Activated CD8-positive, alpha-beta memory T cell treated with anti-CD3 and anti-CD28 coated beads for 1 hour (primary cell): ENCODE measurements at places on chromosomes 12 and 14.

GRCh38 chr14:101019990-101020710 lies 116.6 kb upstream of the RTL1 start:
- DNase-seq, result no peak

DNA sequence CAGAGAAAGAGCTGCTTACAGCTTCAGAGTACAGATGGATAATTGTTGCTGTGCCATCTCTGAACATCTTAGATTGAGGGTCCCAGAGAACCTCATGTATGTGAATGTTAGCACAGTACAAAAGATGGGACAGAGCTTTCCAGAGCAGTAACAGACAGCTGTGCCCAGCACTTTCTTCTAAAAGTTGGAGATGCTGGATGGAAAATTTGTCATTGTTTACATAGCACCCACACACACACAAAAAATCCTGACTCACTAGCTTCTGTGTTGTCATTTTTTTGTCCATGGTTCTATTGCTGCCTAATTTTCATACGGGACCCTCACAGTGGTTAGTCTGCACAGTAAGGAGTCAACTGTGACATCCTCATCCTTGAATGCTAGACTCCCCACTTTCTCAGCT lies 374.7 kb downstream of the DIO2 start:
- DNase-seq, result no peak

- DNase-seq, result no peak
Measured at GRCh38 chr12:12874029-12874428, 17.3 kb upstream of the GPRC5A start.

DNA sequence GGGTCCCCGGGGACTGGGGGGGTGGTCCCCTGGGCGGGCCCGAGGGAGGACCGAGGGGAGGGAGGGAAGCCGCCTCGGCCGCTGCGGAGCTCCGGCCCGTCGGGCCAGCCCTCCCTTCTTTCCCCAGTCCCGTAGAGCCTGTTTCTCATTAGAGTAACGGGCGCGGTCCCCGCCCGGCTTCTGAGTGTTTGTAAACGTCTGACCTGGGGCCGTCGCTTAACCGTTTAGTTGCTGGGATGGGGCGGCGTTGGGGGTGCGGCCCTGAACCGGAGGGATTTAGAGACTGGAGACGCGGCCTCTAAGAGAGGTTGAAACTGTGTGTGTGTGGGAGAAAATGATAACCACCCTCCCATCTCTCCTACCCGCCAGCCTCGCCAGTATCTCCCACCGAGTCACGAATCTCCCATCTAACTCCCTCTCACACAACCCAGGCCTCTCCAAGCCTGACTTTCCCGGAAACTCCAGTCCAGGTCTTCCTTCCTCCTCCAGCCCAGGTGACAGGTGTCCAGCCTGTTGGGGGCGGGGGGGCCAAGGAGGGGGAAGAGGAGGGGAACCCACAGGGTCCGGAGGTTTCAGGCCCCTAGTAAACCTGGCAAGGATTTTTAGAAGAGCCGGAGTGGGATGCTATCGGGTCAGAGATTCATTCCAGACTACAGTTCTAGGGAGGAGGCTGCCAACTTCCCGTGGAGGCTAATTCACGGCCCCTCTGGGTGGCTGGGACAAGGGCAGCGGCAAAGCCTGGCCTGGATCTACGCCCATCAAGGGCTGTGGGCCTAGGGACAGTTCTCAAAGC lies 1.1 kb upstream of the NFATC4 start:
- DNase-seq, result no peak

- no peak for DNase-seq
Measured at GRCh38 chr12:84495711-84496110, 416.9 kb downstream of the SLC6A15 start.

GRCh38 chr14:95327558-95328374 lies 8.1 kb upstream of the CLMN start:
- no peak for DNase-seq

GRCh38 chr14:45084946-45085346 lies 1.0 kb downstream of the PRPF39 start:
- no peak for DNase-seq

DNA sequence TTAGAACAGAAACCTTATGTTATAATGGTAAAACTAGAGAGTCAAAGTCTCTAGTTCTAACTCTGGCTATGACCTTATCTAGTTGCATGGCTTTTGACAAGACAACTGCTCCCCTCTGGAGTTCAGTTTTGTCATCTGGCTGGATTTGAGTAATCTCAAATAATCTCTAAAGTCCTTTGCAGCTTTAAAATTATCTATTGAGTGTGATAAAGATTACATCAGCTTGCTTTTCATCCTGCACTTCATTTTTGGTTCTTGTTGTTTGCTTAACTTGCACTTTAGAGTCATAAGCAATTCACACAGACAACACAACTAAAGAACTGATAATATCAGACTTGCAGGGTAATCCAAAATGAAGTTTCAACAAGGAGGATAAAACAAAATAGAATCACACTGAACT lies 2.3 kb downstream of the AKAP5 start:
- no peak for DNase-seq

DNA sequence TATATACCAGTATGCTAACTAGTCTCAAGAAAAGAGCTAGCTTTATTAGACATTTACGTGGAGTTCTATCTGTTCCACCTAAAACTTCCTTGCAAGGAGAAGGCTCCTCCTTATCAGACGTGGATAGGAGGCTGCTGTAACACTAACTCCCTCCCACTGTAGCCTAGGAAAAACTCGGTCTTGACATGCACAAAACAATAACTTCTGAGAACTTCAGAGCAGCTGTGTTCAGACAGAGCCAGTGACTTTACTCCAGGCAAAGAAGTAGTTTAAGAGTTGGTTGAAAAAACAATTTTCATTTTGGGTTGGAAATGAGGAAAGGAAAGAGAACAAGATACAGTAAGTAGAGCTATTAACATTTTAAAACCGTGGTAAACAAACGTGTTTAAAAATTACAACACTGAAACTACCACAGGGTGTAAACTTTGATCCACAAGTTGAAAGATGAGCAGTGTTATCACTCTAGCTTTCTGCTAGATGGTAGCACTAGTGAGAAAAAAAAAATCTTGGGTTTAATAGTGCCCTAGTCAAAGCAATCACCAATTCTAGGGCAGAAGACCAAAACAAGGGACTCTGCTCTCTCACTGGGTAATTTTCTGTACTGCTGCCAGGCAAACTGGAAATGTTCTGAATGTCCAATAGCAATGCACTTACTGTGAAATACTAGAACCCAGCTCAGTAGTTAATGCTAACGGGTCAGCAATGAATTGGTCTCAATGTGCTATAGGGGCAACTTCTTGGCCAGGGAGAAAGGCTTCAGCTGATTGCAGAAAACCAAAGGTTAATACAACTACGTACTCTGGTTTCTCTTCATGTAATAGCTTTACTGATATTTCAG lies 2.4 kb downstream of the ATF7 start:
- DNase-seq, result no peak

GRCh38 chr12:75611041-75611440 lies 99.6 kb upstream of the KRR1 start:
- no peak for DNase-seq

GRCh38 chr14:59755409-59756135 lies 115.0 kb downstream of the RTN1 start:
- DNase-seq, result no peak

DNA sequence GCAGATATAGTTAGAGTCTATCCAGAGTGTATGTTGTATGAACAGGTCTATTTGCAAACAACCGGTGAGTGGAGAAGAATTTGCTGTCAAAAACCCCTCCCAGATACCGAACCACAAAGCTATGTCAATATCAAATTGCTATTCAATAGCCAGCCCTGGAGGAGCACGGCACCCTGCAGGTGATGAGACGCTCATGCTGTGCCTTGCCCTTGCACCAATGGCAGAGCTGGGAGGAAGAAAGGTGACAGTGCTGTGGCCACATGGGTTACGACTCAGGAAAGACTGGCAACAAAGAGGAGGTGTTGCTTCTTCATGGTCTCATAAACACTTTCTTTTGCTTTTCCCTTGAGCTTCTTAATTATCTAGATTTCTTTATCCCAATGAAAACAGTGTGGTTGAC lies 55.7 kb downstream of the PAX9 start:
- no peak for DNase-seq

DNA sequence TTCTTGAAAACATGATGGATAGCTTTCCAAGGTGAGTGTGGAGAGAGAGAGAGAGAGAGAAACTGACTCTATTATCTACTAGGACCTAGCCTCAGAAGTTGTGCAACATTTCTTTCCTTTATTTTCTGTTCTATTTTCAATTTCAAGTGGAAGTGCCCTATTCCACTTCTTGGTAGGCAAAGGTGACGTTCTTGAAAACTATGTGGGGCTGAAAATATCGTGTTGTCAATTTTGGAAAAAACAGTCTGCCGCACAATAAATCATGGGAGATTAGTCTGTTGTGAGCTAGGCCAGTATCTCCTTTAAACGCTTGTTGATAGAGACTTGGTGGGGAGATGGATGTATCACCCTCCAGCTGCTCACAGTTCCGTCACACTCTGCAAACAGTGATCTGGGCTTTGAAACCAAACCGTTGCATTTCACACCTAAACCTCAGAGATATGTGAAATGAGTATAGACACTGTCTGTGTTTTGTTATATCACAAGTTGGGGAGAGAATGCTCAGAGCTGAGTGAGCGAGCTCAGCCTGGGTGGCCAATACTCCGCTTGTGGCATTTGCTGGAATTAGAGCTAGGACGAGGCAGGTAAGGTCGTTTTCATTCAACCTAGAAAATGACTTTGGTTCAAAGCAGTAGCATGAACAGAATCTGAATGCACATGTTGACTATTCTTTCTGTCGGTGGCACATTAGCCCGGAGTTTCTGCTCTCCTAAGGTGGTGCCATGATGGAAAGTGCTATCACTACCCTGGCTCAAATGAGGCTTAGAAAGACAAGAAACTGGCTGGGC lies 75.1 kb upstream of the ST8SIA1 start:
- no peak for DNase-seq

- no peak for DNase-seq
Measured at GRCh38 chr14:85542623-85543022, 12.7 kb downstream of the FLRT2 start.

- no peak for DNase-seq
Measured at GRCh38 chr12:10900530-10900929, 8.8 kb downstream of the TAS2R13 start.

DNA sequence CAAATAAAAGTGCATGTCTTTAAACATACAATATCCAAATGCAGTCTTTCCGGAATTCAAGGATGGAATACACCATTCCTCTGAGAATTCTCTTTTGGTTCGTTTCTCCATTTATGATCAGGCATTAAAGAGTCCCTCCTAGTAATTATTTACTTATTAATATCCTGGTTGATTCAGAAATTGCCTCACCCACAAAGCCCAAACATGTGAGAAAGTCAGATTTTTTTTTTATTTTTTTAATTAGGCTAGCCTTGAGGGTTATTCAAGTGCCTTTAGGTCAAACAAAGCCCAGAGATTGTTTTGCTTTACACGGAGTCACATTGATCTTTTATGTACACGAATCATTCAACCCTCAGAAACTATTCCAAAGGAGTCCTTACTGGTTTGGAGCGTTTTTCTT lies 6.4 kb upstream of the TSPAN8 start:
- DNase-seq, result no peak

GRCh38 chr12:63997198-63997597 lies 152.7 kb downstream of the SRGAP1 start:
- no peak for DNase-seq

- no peak for DNase-seq
Measured at GRCh38 chr14:39005044-39005880, 97.8 kb downstream of the SEC23A start.

GRCh38 chr12:113276306-113276705 lies 55.0 kb downstream of the TPCN1 start:
- DNase-seq, result no peak

- no peak for DNase-seq
Measured at GRCh38 chr12:71935594-71935993, 3.1 kb upstream of the TPH2 start.
